ENCODE measurements at places on chromosomes 5 and 9. TPM values are rescaled to one million over a fixed set of nuclear protein-coding genes. Genes with fewer than 3 reads are reported as not detected.

DNA sequence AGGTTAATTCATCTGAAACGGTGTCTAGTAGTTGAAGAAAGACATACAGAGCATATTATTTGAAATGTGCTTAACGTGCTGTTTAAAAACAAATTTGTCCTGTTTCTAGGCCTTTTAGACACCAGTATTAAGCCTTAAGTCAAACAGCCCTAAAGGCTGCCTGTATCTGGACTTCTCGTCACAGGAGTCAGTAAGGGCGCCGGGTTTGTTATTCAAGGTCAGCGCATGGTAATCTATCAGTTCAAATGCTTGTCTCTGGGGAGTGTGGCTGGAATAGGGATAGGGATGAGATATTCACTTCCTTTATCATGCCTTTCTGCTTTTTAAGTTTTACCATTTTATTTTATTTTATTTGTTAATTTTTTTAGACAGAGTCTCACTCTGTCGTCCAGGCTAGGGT, 9.4 kb upstream of the CNOT6 start:
- no peak overlapping the region for H3K27ac ChIP-seq
- no peak for DNase-seq
- H3K27me3 ChIP-seq: no peaks in the 10 kb centered on the region
- H3K36me3 ChIP-seq: no peaks in the 10 kb centered on the region
- no peaks in the 10 kb centered on the region for H3K4me1 ChIP-seq
- H3K4me3 ChIP-seq: no peak overlapping the region

- H3K27ac ChIP-seq: no peak overlapping the region
- no peaks in the 10 kb centered on the region for H3K27me3 ChIP-seq
- H3K36me3 ChIP-seq: no peaks in the 10 kb centered on the region
- no peak for DNase-seq
- H3K4me3 ChIP-seq: no peak overlapping the region
- H3K4me1 ChIP-seq: no peaks in the 10 kb centered on the region
Observed at GRCh38 chr5:120405923-120406322, 58.2 kb upstream of the PRR16 start.

- DNase-seq: no peak
- H3K36me3 ChIP-seq: no peaks in the 10 kb centered on the region
- no peak overlapping the region for H3K27ac ChIP-seq
- H3K27me3 ChIP-seq: no peaks in the 10 kb centered on the region
- H3K4me1 ChIP-seq: no peaks in the 10 kb centered on the region
Observed at GRCh38 chr5:144788046-144788445, 617.4 kb downstream of the KCTD16 start.

DNA sequence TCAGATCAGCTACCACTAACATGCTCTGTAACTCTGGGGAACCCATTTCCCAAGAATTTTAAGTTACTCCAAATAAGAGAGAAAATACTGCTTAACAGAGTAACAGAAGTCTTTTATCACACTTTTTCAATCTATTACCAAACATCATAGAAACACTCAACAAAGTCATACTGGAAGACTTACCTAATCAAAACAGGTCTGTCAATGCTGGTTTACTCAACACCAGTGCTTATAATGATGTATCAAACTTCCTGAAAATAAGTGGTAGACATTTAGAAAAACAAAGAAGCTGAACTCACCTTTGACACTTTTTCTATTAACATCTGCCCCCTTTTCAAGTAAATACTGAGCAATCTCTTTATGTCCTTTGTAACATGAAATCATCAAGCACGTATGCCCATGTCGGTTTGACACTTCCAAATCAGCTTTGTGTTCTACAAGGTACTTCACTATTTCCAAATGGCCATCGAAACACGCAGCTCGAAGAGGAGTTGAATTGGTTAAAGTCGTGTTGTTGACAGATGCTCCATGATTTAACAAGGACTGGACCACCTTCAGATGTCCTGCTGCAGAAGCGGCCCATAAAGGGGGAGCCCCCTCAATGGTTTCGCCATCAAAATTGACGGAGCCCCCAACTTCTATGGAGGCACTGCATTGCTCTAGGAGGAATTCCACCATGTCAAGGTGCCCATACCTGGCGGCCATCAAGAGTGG, 1.8 kb downstream of the FEM1C start:
- no peaks in the 10 kb centered on the region for H3K27me3 ChIP-seq
- DNase-seq: no peak
- no peak overlapping the region for H3K27ac ChIP-seq
- H3K4me1 ChIP-seq: peaks cover 42% of the 10 kb centered on the region

GRCh38 chr9:137313326-137313936, 11.4 kb upstream of the NRARP start:
- H3K4me1 ChIP-seq: peaks cover 23% of the 10 kb centered on the region
- no peaks in the 10 kb centered on the region for H3K36me3 ChIP-seq
- DNase-seq: no peak
- H3K27ac ChIP-seq: no peak overlapping the region

The CXCL14 gene
- total RNA-seq: not detected

- H3K4me1 ChIP-seq: no peaks in the 10 kb centered on the region
- DNase-seq: no peak
- H3K27ac ChIP-seq: no peak overlapping the region
- no peak overlapping the region for H3K4me3 ChIP-seq
- H3K36me3 ChIP-seq: no peaks in the 10 kb centered on the region
- no peaks in the 10 kb centered on the region for H3K27me3 ChIP-seq
Observed at GRCh38 chr5:143106174-143106573, 297.3 kb downstream of the NR3C1 start.

The FOXD4L4 gene
- not detected for total RNA-seq

DNA sequence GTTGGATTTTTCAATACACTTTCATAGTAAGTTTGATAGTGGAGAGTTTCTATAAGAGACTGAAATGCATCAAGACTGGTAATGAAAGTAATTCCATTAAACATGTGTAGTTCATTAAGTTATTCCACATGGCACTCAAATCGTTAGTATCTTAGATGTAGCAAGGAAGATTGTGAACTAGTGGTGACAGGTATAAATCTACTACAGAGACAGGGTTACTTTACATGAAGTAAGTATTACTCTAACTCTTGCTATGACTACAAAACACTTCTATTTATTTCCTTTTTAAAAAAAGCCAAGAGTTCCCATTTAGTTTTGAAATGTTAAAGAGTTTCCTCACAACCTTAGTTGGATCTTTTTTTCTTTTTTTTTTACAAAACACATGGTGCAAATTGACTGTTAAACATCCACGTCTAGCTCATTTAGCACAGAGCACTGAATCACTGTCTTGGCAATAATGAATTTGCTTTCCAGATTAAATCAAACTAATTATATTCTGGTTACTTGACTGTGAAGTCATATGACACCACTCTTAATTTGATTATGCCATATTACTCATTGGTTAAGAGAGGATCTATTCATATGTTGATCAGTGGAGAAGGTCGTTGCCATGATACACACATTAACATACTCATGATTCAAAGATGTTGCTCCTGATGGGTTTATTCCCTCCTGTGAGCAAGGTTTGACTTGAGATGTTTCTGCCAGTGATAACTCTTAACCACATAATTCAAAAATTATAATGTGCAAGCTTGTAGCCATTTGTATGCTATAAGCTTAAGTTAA, 644.8 kb downstream of the EFNA5 start:
- no peak overlapping the region for H3K27ac ChIP-seq
- no peak for DNase-seq
- no peaks in the 10 kb centered on the region for H3K27me3 ChIP-seq
- H3K36me3 ChIP-seq: no peaks in the 10 kb centered on the region
- no peaks in the 10 kb centered on the region for H3K4me1 ChIP-seq

GRCh38 chr9:122180633-122181032, 20.9 kb downstream of the MORN5 start:
- H3K27me3 ChIP-seq: peaks cover 4% of the 10 kb centered on the region
- no peak overlapping the region for H3K27ac ChIP-seq
- no peak overlapping the region for H3K4me3 ChIP-seq
- no peaks in the 10 kb centered on the region for H3K4me1 ChIP-seq
- no peaks in the 10 kb centered on the region for H3K36me3 ChIP-seq

GRCh38 chr9:115220319-115221005, 102.5 kb upstream of the TNC start:
- no peaks in the 10 kb centered on the region for H3K27me3 ChIP-seq
- no peak overlapping the region for H3K4me3 ChIP-seq
- DNase-seq: no peak
- no peaks in the 10 kb centered on the region for H3K36me3 ChIP-seq
- no peaks in the 10 kb centered on the region for H3K4me1 ChIP-seq

- no peaks in the 10 kb centered on the region for H3K27me3 ChIP-seq
- H3K27ac ChIP-seq: no peak overlapping the region
- H3K4me1 ChIP-seq: no peaks in the 10 kb centered on the region
- DNase-seq: no peak
Observed at GRCh38 chr9:109086221-109086620, 33.5 kb downstream of the TMEM245 start.

DNA sequence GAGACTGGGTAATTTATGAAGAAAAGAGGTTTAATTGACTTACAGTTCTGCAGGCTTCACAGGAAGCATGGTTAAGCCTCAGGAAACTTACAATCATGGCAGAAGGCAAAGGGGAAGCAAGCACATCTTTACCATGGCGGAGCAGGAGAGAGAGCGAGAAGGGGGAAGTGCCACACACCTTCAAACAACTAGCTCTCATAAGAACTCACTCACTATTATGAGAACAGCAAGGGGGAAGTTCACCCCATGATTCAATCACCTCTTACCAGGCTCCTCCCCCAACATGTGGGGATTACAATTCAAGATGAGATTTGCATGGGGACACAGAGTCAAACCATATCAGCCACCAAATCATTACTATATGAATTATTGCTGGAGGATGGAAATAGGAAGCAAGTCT, 30.3 kb upstream of the STX17 start:
- H3K27me3 ChIP-seq: no peaks in the 10 kb centered on the region
- H3K27ac ChIP-seq: no peak overlapping the region
- no peak overlapping the region for H3K4me3 ChIP-seq
- no peaks in the 10 kb centered on the region for H3K36me3 ChIP-seq
- DNase-seq: no peak

GRCh38 chr5:35608881-35609779, 8.5 kb upstream of the SPEF2 start:
- H3K36me3 ChIP-seq: no peaks in the 10 kb centered on the region
- no peak overlapping the region for H3K4me3 ChIP-seq
- H3K4me1 ChIP-seq: no peaks in the 10 kb centered on the region
- H3K27ac ChIP-seq: no peak overlapping the region
- no peak for DNase-seq

DNA sequence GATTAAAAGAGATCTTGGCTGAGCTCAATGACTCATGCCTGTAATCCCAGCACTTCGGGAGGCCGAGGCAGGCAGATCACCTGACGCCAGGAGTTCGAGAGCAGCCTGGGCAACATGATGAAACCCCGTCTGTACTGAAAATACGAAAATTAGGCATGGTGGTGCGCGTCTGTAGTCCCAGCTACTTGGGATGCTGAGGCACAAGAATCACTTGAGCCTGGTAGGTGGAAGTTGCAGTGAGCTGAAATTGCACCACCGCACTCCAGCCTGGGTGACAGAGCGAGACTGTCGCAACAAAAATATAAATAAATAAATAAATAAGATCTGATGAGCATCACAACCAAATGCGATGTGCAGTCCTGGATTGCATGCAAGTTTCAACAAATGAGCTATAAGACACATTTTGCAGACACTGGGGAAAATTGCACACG, 8.7 kb upstream of the ENG start:
- DNase-seq: no peak
- no peak overlapping the region for H3K4me3 ChIP-seq
- no peaks in the 10 kb centered on the region for H3K36me3 ChIP-seq
- H3K4me1 ChIP-seq: peaks cover 16% of the 10 kb centered on the region
- no peaks in the 10 kb centered on the region for H3K27me3 ChIP-seq
